ENCODE measurements at places on chromosomes 6 and 20. TPM values are rescaled to one million over a fixed set of nuclear protein-coding genes. Genes with fewer than 3 reads are reported as not detected.

The MATN4 gene
- 0.19 TPM for polyA plus RNA-seq

The SLC22A3 gene
- polyA plus RNA-seq, result 2.1 TPM

DNA sequence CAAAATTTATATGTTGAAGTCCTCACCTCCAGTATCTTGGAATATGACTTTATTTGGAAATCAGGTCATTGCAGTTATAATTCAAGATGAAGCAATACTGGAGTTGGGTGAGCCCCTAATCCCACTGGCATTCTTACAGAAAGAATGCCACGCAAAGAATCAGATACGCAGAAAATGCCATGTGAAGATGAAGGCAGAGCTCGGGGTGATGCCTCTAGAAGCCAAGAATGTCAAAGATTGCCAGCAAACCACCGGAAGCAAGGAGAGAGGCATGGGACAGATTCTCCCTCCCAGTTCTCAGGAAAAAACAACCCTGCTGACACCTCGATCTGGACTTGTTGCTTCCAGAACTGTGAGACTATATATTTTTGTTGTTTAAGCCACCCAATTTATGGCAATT, 273.4 kb upstream of the CITED2 start:
- H3K36me3 ChIP-seq, result no peaks in the 10 kb centered on the region
- H3K27ac ChIP-seq, result no peak overlapping the region
- H3K4me1 ChIP-seq, result peaks cover 14% of the 10 kb centered on the region
- H3K4me3 ChIP-seq, result no peak overlapping the region

The TMEM151B gene
- not detected for polyA plus RNA-seq

- DNase-seq, result no peak
- H3K27me3 ChIP-seq, result peaks cover 43% of the 10 kb centered on the region
- H3K4me3 ChIP-seq, result no peak overlapping the region
- no peak overlapping the region for H3K27ac ChIP-seq
These were observed 75.8 kb downstream of the CDH22 start for GRCh38 chr20:46232539-46232938.

The TDRD6 gene
- polyA plus RNA-seq, result 0.09 TPM

DNA sequence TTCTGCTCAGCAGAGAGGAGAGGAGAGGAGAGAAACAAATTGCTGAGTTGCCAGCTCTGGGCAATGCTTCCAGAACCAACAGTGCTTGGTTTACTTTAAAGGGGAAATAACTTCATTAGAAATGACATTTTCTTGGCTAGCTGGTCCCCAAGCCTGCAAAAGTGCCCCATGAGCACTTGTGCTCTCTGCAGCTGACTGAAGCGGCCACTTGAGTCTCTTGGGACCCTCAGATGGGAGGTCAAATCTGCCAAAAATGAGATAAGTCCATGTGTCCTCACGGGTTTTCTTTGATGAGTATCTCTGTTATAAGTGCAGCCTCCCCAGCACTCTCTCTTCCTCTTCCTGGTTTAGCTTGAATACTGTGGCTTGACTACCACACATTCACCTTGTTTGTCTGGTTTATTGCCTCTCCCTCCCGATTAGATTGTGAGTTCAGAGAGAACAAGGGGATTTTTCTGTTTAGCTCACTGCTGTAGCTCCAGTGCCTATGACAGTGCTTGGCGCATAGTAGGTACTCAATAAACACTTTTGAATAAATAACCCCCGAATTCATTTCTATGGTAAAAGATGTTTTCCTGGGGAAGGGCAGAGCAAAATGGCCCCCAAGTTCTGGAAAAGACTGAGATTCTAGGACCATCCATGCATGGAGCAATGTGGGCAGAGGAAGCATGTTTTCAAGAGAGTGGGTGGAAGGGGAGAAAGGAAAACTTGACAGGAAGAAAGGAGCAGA, 7.0 kb upstream of the RIN2 start:
- no peak for DNase-seq
- no peaks in the 10 kb centered on the region for H3K27me3 ChIP-seq
- no peak overlapping the region for H3K4me3 ChIP-seq
- H3K27ac ChIP-seq, result no peak overlapping the region

DNA sequence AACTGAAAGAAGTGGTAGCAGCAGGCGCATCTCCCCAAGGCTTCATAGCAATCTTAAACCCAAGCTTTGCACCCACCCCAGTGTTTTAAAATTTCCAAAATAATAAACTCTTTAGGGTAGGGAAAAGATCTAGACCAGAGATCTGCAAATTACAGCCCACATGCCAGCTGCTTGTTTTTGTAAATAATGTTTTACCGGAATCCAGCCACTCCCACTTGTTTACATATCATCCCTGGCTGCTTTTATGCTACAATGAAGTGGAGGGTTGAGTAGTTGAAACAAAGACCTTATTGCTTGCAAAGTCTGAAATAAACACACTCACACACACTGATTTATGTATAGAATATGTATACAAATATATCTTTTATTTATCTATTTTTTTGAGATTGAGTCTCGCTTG, 30.0 kb downstream of the SLX4IP start:
- no peaks in the 10 kb centered on the region for H3K27me3 ChIP-seq
- H3K4me1 ChIP-seq, result peaks cover 54% of the 10 kb centered on the region
- no peak for DNase-seq
- no peak overlapping the region for H3K27ac ChIP-seq
- no peak overlapping the region for H3K4me3 ChIP-seq
- peaks cover 6% of the 10 kb centered on the region for H3K36me3 ChIP-seq

- H3K27me3 ChIP-seq, result no peaks in the 10 kb centered on the region
- no peaks in the 10 kb centered on the region for H3K4me1 ChIP-seq
- DNase-seq, result no peak
- H3K27ac ChIP-seq, result no peak overlapping the region
- no peaks in the 10 kb centered on the region for H3K36me3 ChIP-seq
These were observed 150.6 kb upstream of the AGPAT4 start for GRCh38 chr6:161424421-161424820.

DNA sequence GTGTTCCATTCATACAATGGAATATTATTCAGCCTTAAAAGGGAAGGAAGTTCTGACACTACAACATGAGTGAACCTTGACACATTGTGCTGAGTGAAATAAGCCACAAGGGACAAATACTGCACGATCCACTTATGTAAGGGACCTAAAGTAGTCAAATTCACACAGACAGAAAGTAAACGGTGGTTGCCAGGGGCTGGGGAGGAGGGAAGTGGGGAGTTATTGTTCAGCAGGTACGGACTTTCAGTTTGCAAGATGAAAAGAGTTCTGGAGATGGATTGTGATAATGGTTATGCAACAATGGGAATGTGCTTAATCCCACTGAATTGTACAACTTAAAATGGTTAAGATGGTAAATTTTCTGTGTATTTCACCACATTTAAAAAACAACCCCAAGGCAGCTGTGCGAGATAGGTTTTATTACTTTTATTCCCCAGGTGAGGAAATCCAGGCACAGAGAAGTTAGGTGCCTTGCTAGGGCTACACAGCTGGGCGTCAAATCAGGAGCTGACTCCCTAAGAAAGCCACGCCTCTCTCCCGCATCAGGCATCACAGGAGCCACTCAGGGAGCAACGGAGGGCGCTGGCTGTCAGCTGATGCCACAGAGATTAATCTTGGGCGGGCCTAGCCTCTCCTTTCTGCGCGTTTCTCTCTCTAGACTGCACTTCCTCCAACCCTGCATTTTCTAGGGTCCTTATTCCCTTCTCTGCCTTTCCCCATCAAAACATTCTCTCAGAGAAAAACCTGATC, 9.3 kb upstream of the TRAF3IP2 start:
- no peaks in the 10 kb centered on the region for H3K36me3 ChIP-seq
- no peak overlapping the region for H3K4me3 ChIP-seq
- H3K27ac ChIP-seq, result no peak overlapping the region
- H3K4me1 ChIP-seq, result no peaks in the 10 kb centered on the region

DNA sequence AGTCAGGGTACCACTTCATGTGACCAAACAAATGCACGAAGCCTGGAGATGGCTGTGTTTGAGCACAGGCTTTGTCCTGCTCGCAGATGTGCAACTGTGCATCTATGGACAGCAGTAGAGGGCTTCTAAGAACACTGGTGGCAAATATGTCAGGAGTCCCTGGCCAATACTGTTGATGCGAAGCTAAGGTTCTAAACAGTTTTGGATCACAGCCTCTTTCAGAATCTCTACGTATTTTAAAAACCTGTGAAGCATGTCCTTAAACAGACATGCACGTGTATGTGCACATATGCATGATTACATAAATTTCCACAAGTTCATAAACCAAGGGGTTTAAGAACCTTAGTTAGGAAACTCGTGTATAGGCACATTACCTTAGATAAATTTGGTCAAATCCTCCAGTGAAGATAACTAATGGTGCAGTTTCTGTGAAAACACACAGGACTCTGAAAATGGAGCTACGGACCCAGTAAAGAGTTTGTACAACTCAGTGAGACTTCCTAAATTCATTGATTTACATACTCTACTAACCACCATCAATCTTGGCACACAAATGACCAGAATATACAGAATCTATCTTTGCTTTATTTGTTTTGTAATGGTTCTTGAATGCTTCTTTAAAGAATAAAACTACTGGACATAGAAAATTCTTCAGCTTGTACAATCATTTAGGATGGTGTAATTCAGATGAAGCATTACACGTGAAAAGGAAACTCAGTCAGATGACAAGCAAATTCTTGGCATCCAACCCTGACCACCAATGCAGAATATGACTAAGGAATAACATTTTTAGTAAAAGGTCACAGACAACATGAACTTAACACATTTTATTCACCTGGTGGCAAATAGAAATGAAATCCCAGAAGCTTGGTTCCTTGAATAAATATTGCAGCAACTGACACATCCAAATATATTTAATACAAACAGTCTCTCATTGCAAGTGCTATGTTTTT, 27.4 kb downstream of the KCNQ5 start:
- H3K4me3 ChIP-seq, result no peak overlapping the region
- no peaks in the 10 kb centered on the region for H3K36me3 ChIP-seq
- no peak for DNase-seq
- H3K27ac ChIP-seq, result no peak overlapping the region

DNA sequence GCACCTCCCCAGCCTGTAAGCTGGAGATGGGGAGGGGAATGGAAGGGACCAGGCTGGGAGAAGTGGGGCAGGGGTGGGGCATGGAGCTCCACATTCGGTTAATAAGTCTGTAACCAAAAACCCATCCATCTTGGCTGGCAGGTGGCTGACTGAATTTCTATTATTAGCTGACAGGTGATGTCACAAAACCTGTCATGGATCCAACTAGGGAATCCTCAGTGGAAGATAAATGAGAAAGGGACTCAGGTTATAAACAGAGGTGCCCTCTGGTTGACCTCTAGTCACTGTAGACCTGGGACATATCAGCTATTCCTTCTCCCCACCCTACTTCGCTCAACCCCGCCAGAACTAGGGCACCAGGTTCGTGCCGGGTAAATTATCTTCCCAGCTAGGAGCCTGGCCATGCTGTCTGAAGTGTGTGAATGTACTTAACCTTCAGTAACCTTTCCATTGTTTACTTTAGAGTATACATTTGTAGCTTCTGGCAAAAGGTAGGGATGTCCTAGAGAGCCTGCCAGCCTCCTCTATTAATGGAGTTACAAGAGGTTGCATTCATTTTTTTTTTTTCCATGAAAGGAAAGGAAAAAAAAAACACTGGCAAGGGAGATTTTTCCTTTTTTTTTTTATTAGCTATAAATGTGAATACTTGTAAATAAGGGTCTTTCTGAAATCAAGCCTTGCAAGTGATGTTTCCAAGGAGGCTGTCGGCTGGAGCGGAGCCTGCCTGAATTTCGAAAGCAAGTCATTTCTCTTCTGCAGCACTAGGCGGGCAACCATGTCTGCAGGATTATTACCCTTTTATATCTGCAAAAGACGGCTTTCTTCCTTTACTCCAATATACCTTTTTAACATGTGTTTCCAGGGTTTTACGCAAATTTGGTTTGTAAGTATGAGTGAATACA, 135.9 kb downstream of the TMEM242 start:
- no peak overlapping the region for H3K4me3 ChIP-seq
- DNase-seq, result no peak
- H3K4me1 ChIP-seq, result peaks cover 19% of the 10 kb centered on the region
- H3K36me3 ChIP-seq, result peaks cover 77% of the 10 kb centered on the region

GRCh38 chr20:17504066-17504897, 26.9 kb downstream of the BFSP1 start:
- no peaks in the 10 kb centered on the region for H3K4me1 ChIP-seq
- H3K4me3 ChIP-seq, result peak overlapping the region; percentile 50

The HTR1E gene
- not detected for polyA plus RNA-seq

- H3K4me1 ChIP-seq, result no peaks in the 10 kb centered on the region
- H3K36me3 ChIP-seq, result no peaks in the 10 kb centered on the region
- DNase-seq, result no peak
- no peak overlapping the region for H3K27ac ChIP-seq
These were observed 111.8 kb upstream of the EXOC2 start for GRCh38 chr6:804771-805170.

The CTCFL gene
- polyA plus RNA-seq, result not detected

The TMEM217 gene
- 0.58 TPM for polyA plus RNA-seq

DNA sequence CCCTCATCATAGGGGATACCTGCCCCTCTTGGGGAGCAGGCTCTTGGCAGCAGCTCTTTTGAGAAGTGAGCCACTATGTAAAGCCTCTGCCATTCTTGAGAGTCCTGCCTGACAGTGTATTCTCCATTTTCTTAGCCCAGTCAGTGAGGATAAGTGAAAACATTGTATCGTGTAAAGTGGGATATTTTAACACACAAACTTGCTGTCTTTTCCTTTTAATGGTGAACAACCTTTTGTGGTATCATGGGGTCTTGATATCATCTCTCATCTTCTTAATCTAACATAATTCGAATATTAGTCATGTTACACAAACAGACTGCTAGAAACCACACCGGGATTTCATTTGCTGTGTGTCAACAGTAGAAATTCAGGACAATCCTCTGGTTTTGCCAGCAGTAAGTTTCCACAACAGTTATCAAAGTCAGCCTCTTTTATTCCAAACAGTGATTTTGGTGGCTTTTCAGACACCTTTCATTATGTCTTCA, 136.2 kb downstream of the HIVEP1 start:
- no peaks in the 10 kb centered on the region for H3K4me1 ChIP-seq
- no peak overlapping the region for H3K27ac ChIP-seq
- DNase-seq, result no peak
- no peaks in the 10 kb centered on the region for H3K27me3 ChIP-seq
- H3K4me3 ChIP-seq, result no peak overlapping the region

- no peak overlapping the region for H3K4me3 ChIP-seq
- H3K27me3 ChIP-seq, result peaks cover 9% of the 10 kb centered on the region
- peaks cover 25% of the 10 kb centered on the region for H3K4me1 ChIP-seq
- H3K36me3 ChIP-seq, result no peaks in the 10 kb centered on the region
- H3K27ac ChIP-seq, result no peak overlapping the region
These were observed 71.7 kb downstream of the SNX5 start for GRCh38 chr20:17896771-17897369.

GRCh38 chr6:21767891-21768648, 174.5 kb downstream of the SOX4 start:
- no peak overlapping the region for H3K4me3 ChIP-seq
- no peak for DNase-seq
- no peak overlapping the region for H3K27ac ChIP-seq
- no peaks in the 10 kb centered on the region for H3K4me1 ChIP-seq
- no peaks in the 10 kb centered on the region for H3K27me3 ChIP-seq

The KIF25 gene
- 0.49 TPM for polyA plus RNA-seq

The BPIFB1 gene
- 0.06 TPM for polyA plus RNA-seq

GRCh38 chr6:31771992-31772358, 5.2 kb downstream of the VWA7 start:
- H3K36me3 ChIP-seq, result no peaks in the 10 kb centered on the region
- H3K27ac ChIP-seq, result no peak overlapping the region
- DNase-seq, result peak; percentile 46
- no peaks in the 10 kb centered on the region for H3K27me3 ChIP-seq
- H3K4me1 ChIP-seq, result peaks cover 6% of the 10 kb centered on the region
- no peak overlapping the region for H3K4me3 ChIP-seq

GRCh38 chr20:50230871-50231560, 40.4 kb downstream of the CEBPB start:
- no peaks in the 10 kb centered on the region for H3K36me3 ChIP-seq
- no peaks in the 10 kb centered on the region for H3K27me3 ChIP-seq
- H3K4me1 ChIP-seq, result no peaks in the 10 kb centered on the region
- no peak for DNase-seq

Measured in spleen (tissue), 13 donors.